ENCODE measurements at places on chromosomes 1 and 21. TPM values are rescaled to one million over a fixed set of nuclear protein-coding genes. Genes with fewer than 3 reads are reported as not detected.

GRCh38 chr1:94068096-94068998 lies 52.6 kb downstream of the ABCA4 start:
- H3K27me3 ChIP-seq = no peaks in the 10 kb centered on the region
- H3K4me1 ChIP-seq = peaks cover 47% of the 10 kb centered on the region
- H3K36me3 ChIP-seq = no peaks in the 10 kb centered on the region
- H3K4me3 ChIP-seq = no peak overlapping the region
- DNase-seq = no peak
- no peak overlapping the region for H3K27ac ChIP-seq

DNA sequence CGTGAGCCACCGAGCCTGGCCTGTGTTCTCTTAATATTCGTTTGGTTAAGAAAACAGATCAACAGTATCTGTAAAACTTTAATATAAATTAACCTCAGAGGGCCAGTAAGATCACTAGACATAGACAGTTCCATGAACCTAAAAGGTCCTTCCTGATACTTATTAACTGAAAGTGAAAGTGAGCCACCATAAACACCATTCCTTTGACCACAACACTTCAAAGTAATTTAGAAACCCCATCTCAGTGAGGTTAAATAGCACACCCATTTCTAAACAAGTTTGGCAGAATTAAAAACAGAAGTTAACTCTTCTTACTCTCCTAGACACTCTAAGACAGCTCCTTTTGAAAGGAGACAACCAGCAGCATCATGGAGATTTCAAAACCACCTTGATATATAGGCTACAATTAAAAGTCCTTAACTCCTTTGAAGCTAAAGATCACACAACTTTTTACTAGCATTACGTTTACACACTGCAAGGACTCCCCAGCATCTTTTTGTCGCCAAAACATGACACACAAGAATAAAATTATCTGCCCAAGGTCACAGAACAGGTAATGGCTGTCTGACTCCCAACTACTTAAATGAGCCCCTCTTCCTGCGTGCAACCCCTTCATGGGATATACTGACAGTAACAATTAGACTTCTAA lies 2.2 kb downstream of the RNF19B start:
- peak overlapping the region; percentile 76 for H3K4me3 ChIP-seq
- no peak for DNase-seq
- peaks cover 38% of the 10 kb centered on the region for H3K4me1 ChIP-seq

OR2W3 gene
- not detected for total RNA-seq

GRCh38 chr1:224133741-224134299 lies 19.9 kb downstream of the FBXO28 start:
- no peak overlapping the region for H3K4me3 ChIP-seq

DNA sequence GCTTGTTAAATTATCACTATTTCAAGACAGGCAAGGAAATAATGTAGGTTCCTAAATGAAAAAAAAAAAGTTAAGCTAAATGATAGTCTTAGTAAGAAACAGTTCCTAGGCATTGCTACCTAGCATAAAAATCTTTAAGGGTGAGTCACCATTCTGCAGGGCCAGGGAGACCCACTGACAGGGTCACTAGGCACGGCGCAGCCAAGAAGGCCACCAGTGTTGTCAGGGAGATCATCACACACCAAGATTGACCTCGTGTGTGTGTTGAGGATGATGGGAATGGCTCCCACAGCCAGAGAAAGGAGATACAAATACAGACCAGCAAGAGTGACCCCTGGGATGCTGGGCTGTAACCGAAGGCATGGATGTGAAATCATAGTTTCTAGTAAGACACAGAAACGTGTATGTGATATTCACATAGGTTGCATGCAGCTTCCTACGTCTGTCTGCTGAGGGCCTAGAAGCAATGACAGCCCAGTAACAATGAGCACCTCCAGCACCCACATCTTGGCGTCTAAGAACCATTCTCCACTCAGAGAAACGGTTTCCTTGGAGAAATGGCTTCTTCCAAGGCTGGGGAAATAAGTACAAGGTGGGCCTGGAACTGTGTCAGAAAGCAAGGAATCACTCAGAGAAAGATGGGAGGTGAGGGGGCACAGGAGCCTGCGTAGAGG lies 29.1 kb downstream of the RIPK4 start:
- no peaks in the 10 kb centered on the region for H3K4me1 ChIP-seq
- no peak overlapping the region for H3K4me3 ChIP-seq
- peaks cover 4% of the 10 kb centered on the region for H3K27me3 ChIP-seq

- peak overlapping the region; percentile 89 for H3K27ac ChIP-seq
- no peaks in the 10 kb centered on the region for H3K27me3 ChIP-seq
- peak; percentile 75 for DNase-seq
Observed at GRCh38 chr1:154328318-154329151, 3.2 kb downstream of the ATP8B2 start.

DNA sequence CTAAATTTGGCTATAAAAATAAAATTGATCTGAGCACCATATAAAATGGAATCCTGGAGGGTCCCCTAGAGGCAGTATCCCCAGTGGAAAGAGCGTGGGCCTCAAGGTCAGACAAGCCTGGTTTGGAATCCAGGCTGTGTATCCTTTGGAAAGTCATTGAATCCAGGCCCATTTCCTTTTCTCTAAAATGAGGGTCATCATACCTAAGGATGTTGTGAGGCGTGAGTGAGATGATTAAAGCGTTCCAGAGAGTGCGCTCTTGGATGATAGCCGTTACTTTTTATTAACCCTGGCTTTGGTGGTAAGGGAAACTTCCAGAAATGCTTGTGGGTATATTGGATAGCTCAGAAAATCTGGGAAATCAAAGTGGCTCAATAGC lies 683 bp upstream of the ZNF436 start:
- H3K4me3 ChIP-seq = no peak overlapping the region
- H3K4me1 ChIP-seq = peaks cover 29% of the 10 kb centered on the region
- peaks cover 20% of the 10 kb centered on the region for H3K36me3 ChIP-seq
- peak overlapping the region; percentile 93 for H3K27ac ChIP-seq

DNA sequence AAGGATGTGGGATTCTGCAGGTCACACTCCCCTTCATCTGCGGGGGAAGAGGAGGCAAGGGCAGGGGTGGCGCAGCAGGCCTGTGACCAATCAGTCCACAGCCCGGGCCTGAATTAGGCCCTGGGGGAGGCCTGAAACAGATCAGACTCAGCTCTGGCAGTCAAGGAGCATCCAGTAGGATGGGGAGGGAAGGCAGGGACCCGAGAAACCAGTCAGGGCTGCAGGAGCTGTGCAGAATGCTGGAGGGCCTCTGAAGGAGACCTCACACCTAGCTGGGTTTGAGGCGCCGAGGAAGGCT lies 12.7 kb downstream of the TNNT2 start:
- H3K36me3 ChIP-seq = no peaks in the 10 kb centered on the region
- H3K4me3 ChIP-seq = no peak overlapping the region
- DNase-seq = no peak
- no peaks in the 10 kb centered on the region for H3K4me1 ChIP-seq

GRCh38 chr1:114671011-114671938 lies 1.4 kb upstream of the DENND2C start:
- DNase-seq = no peak
- no peaks in the 10 kb centered on the region for H3K36me3 ChIP-seq
- no peak overlapping the region for H3K27ac ChIP-seq
- peaks cover 5% of the 10 kb centered on the region for H3K4me1 ChIP-seq

- H3K4me3 ChIP-seq = no peak overlapping the region
- no peaks in the 10 kb centered on the region for H3K36me3 ChIP-seq
- peaks cover 16% of the 10 kb centered on the region for H3K4me1 ChIP-seq
- H3K27me3 ChIP-seq = no peaks in the 10 kb centered on the region
- peak; percentile 37 for DNase-seq
- no peak overlapping the region for H3K27ac ChIP-seq
Observed at GRCh38 chr1:209839875-209840546, 12.2 kb downstream of the UTP25 start.

All from adrenal gland (tissue), 19 donors.